ENCODE measurements at places on chromosomes 2 and 18.

GRCh38 chr18:76451396-76452331 lies 43.4 kb downstream of the ZNF516 start:
- no peak for DNase-seq

GRCh38 chr2:65300761-65301711 lies 73.4 kb downstream of the ACTR2 start:
- peak; percentile 41 for DNase-seq

GRCh38 chr2:13052547-13052946 lies 335.8 kb downstream of the TRIB2 start:
- DNase-seq = no peak

DNA sequence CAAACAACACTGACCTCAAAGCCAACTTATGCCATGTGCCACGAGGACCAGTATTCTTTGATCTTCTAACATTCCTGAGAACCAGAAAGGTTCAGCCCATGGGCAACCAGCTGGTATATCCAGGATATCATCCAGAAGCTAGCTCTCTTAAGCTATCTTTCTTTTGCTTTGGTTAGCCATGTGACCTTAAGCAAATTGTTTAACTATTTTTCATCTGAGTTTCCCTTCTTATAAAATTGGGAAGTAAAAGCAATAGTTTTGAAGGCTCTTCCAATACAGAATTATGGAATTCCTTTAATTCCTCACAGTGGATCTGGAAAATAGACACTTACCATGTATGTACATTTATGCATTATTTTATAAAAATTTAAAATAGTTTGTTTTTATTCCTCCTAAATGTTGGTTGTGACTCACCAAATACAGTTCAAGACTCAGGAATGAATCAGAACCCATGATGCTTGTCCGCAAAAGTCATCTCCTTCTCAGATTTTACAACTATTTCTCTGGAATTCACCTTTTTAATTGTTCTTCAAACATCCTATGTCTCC lies 435.7 kb downstream of the ZEB2 start:
- DNase-seq = no peak

GRCh38 chr2:119481501-119482455 lies 42.5 kb downstream of the SCTR start:
- no peak for DNase-seq

GRCh38 chr18:43965691-43966090 lies 688.4 kb upstream of the SYT4 start:
- no peak for DNase-seq

- no peak for DNase-seq
These were observed 3.7 kb upstream of the IL1RN start for GRCh38 chr2:113123726-113124125.

DNA sequence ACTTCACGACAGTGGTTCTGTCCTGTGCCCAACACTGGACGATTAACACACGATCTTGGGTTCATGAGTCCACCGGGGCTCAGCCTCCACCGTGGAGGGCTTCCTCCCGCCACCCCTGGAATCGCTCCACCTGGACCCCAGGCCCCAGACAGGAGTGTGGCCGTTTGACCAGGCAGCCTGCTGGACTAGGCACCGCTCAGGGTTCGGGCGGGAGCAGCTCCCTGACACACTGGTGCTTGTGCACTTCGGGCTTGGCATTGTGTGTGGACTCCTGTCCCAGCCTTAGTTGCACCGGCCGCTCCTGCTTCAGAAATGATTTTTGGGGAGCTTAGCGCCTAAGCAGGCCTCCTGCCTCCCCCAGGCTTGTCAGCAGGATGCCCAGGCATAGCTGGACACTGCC lies 617.4 kb upstream of the SALL3 start:
- no peak for DNase-seq

DNA sequence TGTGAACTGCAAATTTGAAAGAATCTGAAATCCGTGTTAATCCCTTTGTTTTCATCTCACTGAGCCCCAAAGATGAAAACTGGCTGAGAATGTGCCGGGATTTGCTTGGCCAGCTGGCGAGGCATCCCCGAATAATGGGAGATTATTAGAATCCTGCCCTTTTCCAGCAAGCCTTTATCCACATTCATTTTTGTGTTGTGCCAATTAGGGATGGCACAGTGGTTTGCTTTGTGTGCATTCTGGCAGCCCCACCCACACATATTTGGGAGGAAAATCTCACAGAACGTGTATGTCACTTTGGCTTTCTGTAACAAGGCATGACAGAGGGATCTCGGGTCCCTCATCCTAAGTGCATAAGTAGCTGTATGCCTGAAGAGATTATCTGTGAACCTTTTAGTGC lies 405.8 kb upstream of the FAM98A start:
- DNase-seq = no peak

GRCh38 chr2:176795823-176796222 lies 416.8 kb upstream of the HNRNPA3 start:
- DNase-seq = no peak

DNA sequence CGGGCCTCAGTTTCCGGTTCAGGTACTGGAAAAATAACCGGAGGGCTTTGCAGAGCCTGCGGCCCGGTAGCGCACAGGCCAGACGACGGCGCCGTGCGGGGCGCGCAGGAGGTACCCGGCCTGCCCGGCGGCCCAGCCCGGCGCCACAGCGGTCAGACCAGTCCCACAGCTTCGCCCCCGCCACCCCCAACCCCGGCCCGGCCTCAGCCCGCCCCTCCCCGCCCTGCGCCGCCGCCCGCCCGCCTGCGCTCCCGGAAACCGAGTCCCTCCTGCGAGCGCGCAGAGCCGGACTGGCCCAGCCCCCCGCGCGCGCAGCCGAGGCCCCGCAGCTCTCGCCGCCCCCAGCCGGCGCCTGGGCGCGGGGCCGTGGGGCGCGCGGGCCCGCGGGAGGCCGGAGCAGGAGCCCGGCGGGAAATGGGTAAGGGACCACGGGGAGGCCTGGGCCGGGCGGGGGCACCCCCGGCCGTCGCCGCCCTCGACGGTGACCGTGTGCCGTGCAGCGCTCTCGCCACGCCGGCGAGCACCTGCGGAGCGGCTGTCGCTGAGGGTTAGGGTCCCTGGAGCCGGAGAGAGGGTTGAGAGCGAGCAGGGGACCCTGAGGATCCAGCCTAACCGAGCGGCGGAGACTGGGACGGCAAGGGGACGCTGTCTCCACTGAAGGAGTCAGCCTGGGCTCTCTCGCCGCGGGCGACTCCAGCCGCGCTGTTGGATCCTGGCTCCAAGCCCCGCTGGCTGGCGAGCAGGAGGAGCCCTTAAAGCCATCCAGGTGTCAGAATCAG lies 16.5 kb upstream of the PSD4 start:
- no peak for DNase-seq

DNA sequence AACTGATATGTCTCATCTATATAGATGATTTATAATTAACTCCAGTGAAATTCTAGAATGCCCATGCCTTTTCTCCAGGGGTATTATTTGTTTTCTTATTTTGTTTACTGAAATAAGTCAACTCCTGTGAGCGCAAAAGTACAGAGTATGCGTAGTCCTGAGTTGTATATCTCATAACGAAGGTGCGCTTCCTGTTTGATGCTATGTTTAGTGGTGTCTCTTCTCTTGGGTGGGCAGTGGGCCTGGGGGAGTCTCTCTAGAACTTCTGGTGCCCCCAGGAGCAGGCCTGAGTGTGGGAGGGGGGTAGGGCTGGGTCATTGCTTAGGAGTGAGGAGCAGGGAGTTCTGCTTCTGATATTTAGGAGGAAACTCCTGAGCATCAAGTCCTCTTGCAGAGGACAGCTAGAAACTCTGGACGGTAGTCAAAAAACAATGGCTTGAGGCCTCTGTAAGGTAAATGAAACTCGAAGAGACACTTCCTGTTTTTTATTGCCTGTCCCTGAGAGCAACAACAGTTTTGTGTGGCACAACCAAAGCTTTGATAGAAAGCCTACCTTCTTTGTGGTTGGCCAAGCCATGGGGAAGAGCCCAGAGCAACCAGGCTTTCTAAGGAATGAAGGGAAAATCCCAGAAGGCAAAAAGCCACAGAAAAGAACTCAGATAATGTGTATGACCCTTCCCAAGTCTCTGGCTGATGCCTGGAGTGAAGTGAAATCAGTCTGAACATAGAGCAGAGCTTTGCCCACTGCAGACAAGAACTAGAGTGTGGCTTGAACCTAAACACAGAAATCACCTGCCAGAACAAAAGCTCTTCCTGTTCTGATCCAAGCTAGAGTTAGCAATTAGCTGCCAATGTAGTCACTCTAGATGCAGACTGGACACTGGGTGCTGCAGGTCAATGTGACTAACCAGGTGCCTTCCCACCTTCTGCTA lies 8.5 kb upstream of the SP140L start:
- no peak for DNase-seq

- no peak for DNase-seq
These were observed 59.0 kb downstream of the CCDC68 start for GRCh38 chr18:54900290-54900689.

GRCh38 chr18:59344996-59345395 lies 14.1 kb downstream of the LMAN1 start:
- no peak for DNase-seq

DNA sequence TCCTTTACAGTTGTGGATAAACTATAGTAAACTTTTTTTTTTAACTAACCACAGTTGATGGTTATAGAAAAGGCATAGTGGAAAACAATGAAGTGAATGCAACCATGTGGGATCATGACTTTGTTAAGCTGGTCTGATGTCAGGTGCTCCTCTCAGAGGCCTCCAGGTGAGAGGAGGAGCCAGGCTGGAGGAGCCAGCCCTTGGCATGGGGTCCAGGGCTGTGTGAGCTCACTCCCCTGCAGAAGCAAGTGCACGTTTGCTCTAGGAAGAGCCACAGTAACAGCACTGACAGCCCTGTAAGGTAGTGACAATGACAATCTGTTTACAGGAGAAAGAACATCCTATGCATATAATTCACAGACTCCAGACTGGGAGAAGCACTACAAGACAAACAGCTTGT lies 5.7 kb downstream of the PPP1R7 start:
- no peak for DNase-seq

DNA sequence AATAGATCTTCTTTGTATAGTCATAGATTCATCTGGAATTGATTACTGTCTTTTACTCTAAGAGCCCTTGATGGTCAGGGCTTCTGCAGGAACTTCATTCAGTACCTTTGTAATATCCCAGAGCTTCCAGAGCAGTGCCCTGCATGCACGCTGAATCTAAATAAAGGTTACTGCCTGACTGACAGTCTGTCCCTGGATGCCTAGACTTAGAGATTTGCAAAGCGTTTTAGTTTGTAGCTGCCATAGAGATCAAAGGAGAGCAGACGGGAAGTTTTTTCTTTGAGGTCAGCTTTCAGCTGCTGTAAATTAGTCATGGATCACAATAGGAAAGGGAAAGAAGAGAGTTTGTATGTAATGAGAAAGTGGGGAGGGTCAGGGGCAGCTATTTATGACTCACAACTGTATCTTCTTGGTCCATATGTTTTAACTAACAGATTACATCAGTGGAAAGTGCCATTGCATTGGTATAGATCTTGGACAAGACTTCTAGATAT lies 45.2 kb upstream of the NYAP2 start:
- DNase-seq = no peak

GRCh38 chr2:207184348-207184747 lies 18.6 kb upstream of the KLF7 start:
- DNase-seq = no peak

DNA sequence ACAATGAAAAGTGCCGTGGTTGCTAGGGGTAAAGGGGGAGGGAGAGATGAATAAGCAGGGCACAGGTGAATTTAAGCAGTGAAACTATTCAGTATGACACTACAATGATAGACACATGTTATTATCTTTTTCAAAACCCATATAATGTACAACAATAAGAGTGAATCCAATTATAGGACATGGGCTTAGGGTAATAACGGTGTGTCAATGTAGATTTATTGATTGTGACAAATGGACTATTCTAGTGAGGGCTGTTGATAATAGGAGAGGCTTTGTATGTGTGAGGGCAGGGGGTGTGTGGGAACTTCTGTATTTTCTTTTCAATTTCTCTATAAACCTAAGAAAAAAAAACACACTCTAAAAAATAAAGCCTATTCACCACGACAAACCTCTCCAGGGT lies 223.8 kb downstream of the RIT2 start:
- DNase-seq = no peak

GRCh38 chr2:184532551-184532950 lies 65.8 kb upstream of the ZNF804A start:
- no peak for DNase-seq

- DNase-seq = no peak
These were observed 135.9 kb downstream of the ABCA12 start for GRCh38 chr2:215002500-215002899.

GRCh38 chr2:67772216-67773170 lies 290.3 kb downstream of the C1D start:
- DNase-seq = no peak

DNA sequence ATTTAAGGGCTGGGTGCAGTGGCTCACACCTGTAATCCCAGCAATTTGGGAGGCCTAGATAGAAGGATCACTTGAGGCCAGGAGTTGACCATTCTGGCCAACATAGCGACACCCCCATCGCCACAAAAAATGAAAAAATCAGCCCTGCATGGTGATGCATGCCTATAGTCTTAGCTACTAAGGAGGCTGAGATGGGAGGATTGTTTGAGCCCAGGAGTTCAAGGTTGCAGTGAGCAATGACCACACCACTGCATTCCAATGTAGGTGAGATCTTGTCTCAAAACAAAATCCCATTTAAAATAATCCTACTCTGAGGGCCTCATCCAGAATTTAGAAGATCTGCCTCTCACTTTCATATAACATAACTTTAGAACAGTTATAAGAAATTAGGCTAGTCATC lies 2.7 kb upstream of the SERTAD2 start:
- no peak for DNase-seq

DNA sequence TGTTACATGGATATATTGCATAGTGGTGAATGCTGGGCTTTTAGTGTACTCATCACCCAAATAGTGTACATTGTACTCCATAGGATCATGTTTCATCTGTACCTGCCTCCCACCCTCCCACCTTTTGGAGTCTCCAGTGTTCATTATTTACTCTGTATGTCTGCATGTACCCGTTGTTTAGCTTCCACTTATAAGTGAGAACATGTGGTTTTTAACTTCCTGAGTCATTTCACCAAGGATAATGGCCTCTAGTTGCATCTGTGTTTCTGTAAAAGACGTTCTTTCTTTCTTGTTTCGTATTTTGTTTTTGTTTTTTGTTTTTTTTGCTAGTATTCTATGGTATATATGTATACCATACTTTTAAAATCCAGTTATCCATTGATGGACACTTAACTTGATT lies 107.5 kb downstream of the MSTN start:
- no peak for DNase-seq

GRCh38 chr2:18149660-18150246 lies 271.3 kb downstream of the KCNS3 start:
- DNase-seq = no peak

GRCh38 chr18:8788503-8789429 lies 83.4 kb downstream of the MTCL1 start:
- no peak for DNase-seq
